ENCODE measurements at places on chromosomes 4 and X.

DNA sequence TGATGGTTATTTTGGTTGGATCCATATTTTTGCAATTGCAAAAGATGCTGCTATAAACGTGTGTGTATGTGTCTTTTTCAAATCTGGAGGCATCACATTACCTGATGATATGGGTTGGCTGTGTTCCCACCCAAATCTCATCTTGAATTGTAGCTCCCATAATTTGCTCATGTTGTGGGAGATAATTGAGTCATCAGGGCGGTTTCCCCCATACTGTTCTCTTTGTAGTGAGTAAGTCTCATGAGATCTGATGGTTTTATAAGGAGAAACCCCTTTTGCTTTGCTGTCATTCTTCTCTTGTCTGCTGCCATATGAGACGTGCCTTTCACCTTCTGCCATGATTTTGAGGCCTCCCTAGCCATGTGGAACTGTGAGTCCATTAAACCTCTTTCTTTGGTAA is 33.4 kb downstream of the APOOL start:
- DNase-seq: no peak

DNA sequence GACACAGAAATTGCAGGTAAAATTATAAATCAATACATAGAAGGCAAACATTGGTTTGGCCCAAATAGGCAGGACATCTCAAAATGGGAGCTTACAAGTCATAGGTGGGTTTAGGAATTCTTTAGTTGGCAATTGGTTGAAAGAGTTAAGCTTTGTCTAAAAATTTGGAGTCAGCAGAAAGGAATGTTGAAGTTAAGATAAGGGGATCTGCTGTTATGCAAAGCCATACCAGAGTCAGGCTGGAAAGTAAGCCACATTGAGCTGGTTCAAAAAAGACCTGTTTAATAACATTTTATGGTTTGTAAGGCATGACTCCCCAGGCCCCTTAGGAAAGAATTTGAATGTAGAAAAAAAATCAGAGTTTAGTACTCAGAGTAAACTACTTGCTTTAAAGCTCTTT is 92.6 kb downstream of the IL13RA2 start:
- DNase-seq: no peak

GRCh38 chrX:83008415-83008814 is 499.7 kb upstream of the POU3F4 start:
- DNase-seq: no peak

DNA sequence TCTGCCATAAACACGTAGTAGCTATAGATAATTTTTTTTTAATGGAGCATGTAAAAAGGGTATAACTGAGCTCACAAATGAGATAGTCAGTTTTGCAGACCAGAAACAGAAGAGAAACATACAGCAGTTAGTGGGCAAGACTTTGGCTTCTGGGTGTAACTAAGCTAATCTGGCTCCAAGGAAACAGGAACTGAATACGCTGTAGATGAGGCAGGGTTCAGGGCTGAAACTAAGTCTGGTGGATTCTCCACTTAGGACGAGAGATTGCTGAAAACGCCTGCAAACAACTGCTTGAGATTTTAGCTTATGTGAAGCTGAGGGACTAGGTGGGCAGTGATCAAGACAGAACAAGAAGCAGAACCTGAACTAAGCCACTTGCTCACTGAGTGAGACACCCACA is 91.7 kb downstream of the SMIM20 start:
- no peak for DNase-seq

DNA sequence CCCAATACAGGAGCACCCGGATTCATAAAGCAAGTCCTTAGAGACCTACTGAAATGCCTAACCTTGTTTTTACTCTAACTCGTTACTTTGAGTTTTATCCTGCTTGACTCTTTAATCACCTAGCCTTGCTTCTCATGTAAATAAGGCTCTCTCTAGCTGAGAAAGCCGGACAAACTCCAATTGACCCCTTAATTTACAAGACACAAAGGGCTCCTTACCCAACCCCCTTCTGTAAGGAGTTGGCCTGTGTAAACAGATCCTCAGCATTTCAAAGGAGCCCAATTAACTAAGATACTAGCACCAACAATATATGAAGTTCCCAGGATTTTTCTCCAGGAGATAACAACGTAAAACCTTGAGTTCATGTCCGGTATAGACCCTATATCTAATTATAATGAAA is 61.7 kb downstream of the CT47B1 start:
- DNase-seq: no peak

- no peak for DNase-seq
Observed at GRCh38 chr4:54683616-54684346, 26.0 kb downstream of the KIT start.

DNA sequence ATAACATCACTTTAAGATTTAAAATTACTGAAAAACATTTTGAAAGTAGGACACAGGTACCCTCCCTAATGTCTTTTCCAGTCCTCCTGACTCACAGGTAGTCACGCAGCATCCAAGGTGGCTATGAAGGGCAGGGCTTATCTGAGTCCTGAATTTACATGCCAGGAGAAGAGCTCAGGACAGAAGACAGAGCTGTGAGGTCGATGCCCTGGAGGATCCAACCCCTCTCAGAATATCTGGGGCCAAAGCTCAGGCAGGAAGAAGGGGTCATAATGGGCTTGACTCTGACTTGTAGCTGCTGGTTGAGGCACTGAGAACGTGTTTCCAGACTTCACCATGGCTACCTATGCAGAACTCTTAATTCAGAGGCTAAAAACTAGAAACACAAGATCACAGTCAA is 177.5 kb downstream of the AASDH start:
- no peak for DNase-seq

DNA sequence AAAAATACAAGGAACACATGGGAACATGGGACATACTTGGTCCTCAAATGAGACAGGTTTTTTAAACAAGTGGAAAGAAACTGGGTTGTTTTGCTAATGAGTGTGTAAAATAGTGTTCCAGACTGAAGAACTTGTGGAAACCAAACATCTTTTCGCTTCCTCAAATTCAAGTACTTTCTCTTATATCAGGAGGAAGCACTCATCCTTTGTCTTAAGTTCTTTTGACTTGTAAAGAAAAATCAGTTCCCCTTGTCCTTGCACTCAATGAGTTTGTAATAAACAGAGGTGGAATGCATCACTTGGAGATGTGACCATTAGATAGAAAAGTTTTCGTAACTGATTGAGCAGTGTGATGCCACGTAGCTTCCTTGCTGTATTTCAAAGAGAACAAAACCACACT is 101.1 kb downstream of the PHOX2B start:
- DNase-seq: no peak

DNA sequence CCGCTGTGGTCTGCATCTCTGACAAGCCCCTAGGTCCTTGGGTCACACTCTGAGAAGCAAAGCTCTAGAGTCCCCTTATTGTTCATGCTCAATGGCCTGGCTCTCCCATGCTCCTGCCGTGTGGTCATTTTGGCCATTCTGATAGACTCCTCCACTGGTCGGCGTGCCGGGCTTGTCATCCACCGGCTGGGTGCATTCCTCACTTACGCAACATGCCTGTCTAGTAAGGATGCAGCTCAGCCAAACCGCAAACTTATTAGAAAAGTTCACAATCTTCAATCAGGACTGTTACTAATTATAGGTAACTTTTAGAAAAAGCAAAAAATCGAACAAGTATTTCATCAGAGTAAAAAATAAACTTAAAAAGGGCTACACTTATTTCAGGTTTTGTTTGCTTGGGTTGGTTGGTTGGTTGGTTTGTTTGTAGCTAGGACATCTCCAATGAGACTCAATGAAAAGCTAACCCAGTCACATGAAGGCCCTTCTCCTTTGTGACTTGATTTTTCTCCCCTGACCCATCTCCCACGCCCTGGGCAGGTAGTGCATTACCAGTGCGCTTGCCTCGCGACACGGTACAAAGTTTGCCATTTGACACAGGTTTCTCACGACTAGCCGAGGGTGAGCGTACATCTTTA is 41.0 kb downstream of the IRF2 start:
- DNase-seq: no peak

DNA sequence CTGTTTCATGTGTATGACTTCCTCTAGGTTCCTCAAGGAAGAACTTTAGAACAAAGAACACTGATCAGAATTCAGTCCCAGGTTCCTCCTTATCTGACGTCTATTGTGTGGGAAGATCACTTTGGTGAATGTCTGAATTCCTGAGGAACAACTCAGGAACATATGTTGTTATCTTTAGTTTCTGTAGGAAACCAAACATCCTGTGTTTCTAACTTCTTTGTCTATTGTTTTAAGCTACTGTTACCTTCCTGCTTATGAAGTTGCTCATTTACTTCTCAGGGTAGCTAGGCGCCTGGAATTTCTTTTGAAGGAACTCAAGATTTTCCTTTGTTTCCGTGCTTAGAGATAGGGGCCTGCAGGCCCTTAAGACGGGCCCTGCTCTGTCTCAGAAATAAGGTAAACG is 46.2 kb downstream of the MAGEB5 start:
- no peak for DNase-seq

- DNase-seq: no peak
Observed at GRCh38 chr4:81562093-81562492, 90.4 kb upstream of the RASGEF1B start.
